ENCODE measurements at places on chromosomes 16 and 17.
A peak's percentile ranks its signal among the peaks of the same experiment; 100 is the strongest.

- DNase-seq: no peak
Observed at GRCh38 chr16:67277294-67277998, 1.9 kb upstream of the PLEKHG4 start.

DNA sequence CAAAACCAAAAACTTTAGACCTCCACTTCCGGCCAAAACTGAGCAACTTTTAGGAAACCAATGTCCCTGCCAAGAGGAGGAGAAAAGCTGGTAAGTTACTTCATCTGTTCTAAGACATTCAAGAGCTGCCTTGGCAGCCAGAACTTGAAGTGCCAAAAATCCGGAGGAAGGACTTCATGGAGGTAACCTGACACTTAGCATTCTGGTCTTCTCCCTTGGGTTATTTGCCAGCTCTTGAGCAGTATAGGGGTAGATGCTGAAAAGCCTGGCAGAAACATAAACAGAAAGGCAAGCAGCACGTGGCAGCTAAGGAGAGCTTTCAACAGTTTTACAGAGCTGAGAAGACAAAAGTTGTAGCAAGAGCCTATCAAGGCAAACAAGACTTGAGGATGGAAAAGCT is 53.2 kb downstream of the CDYL2 start:
- DNase-seq: no peak

DNA sequence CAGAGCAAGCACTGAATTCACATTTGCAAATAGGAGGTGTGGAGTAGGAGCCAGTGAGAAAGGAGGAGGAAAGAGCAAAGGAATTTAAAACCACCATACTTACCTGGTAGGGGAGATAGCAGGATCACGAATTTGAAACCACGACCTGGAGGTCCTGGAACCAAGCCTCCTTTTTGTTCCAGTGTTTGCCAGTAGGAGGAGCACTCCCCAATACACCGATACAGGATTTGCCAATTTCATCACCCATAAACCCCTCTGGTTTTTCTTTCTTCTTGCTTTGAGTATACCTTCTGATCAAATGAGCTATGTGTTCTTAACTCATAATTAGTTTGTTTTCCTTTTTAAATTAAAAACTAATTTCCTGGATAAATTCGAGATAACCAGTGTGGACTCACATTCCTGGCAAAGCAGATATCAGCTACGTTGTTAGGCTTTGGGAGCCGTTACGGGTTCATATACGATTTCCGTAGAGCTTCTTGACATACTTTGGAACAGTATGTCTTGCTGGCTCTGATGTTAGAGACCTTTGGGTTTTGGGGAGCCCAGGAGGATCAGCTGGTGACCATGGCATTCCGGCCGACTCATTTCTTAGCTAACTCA is 22.7 kb downstream of the BCO1 start:
- DNase-seq: no peak

- no peak for DNase-seq
Observed at GRCh38 chr16:71974068-71974818, 26.0 kb downstream of the PKD1L3 start.

DNA sequence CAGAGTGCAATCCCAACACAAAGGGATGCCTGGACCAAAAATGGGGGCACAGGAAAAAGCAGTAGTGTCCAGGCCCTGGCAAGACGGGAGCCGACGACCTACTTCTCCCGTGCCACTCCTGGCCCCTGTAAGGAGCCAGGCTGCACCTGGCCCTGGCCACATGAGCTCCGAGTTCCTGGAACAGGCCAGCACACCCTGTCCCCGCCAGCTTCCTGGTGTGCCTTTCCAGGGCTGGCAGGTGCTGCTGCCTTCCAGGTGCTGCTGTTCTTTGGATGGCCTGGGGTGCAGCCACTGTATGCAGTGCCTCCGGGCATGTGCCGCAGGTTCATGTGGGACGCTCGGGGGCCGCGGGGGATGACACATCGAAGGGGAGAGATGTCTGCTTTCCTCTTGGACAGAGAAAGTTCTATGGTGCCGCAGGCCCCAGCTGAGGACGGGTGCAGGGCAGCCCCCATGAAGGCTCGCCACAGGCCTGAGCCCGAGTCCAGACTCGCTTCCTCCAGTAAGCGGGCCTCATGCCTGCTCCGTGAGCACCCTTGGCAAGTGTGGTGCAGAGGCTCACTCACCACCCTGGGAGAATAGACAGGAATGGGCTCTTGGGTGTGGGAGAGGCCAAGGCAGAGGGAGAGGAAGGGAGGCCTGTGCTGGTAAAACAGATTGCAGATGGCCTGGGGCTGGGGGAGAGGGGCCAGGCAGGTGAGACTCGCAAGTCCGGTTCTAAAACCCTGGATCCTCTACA is 54.7 kb upstream of the FASN start:
- DNase-seq: no peak

DNA sequence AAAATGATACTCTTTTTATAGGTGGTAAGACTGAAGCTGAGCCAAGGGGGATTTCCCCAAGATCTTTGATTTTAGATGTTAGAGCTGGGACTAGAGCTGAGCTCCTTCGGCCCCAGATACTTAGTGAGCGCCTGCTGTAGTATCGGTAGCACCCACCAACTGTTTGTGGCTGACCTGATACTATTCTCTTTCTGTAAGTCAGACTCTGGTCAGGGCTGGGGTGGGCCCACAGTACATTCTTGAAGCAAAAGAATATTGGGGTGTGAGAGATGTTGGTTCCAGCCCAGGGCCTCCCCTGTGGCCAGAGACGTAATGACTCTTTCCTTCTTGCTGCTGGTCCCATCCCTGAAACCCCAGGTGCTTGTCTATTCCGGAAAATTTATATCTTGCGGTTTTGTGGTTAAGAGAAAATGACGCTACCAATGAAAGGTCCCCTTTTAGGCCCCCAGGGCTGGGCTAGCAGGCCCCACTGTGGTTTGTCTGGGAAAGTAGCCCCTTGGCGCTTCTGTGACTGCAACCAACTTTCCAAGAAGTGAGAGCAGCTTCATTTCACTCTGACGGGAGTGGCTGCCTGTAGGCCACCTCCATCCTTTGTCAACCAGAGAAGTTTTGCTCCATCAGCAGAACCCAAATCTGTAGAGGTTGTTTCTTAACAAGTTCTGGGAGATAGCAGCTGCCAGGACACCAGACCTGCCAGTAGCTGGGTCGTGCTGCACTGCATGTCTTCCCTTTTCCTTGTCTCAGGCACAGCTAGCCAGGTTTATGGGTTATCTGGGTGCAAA is 86.4 kb upstream of the LGALS9 start:
- no peak for DNase-seq

DNA sequence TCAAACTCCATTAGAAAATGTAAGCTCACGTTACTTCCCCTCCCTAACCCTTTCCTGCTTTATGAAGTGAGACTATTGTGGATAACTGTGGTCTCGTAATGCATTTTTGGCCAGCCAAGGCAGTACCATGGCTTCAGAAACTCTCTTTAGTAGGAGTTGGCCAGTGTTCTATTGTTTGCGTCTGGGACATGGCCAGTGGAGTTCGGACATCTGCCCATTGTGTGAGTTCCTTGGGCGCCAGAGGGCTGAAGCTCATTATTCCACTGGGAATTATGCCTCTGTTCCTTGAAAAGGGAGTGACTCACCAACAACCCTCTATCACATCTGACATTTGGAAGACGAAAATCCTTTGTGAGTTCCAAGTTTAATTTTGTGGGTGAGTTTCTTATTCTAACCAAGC is 319.5 kb upstream of the SOX9 start:
- peak; percentile 56 for DNase-seq

- DNase-seq: no peak
Observed at GRCh38 chr17:60393840-60394723, 2.1 kb upstream of the USP32 start.

- no peak for DNase-seq
Observed at GRCh38 chr16:30166202-30166902, 17.1 kb upstream of the CORO1A start.

- DNase-seq: no peak
Observed at GRCh38 chr17:7850701-7851437, 4.0 kb upstream of the TMEM88 start.

GRCh38 chr16:22293137-22294106 is 3.8 kb upstream of the POLR3E start:
- no peak for DNase-seq

DNA sequence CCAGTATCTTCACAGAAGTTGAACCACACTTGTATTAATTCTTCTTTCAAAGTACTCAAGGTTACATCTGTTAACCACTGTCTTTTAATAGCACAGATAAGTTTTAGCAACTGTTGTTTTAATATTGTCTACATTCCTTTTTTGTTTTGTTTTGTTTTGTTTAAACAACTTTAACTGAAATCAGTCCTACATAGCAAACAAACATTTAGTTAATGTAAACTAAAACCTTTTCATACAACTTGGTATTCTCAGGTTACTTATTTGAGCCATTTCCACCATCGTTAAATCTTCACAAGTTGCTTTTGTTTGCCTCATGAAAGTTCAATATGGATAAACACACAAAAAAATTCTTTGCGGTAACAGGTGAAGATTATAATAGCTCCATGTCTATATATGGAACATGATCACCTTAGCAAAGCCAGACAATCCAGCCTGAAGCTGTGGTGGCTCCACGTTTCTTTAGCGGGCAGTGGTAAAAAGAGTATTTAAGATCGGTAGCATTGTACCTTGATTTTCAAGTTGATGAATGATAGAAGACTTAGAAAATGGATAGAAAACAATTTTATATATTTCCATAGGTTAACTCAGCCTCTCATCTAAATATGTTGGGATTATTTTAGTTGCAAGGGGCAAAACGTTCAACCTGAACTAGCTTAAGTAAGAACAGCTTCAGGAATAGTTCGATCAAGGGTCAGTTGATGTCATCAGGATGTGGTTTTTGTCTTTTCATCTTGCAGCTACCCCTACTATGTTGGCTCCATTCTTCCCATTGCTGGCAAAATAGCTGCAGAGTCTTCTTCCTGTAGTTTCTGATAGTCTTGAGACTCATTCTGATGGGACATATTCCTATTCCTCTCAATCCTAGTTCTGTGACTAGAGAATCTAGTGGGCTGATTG is 182.8 kb downstream of the FTO start:
- DNase-seq: no peak

- DNase-seq: no peak
Observed at GRCh38 chr16:54812229-54812628, 118.4 kb upstream of the IRX5 start.

GRCh38 chr17:39277110-39277509 is 51.4 kb upstream of the STAC2 start:
- no peak for DNase-seq

DNA sequence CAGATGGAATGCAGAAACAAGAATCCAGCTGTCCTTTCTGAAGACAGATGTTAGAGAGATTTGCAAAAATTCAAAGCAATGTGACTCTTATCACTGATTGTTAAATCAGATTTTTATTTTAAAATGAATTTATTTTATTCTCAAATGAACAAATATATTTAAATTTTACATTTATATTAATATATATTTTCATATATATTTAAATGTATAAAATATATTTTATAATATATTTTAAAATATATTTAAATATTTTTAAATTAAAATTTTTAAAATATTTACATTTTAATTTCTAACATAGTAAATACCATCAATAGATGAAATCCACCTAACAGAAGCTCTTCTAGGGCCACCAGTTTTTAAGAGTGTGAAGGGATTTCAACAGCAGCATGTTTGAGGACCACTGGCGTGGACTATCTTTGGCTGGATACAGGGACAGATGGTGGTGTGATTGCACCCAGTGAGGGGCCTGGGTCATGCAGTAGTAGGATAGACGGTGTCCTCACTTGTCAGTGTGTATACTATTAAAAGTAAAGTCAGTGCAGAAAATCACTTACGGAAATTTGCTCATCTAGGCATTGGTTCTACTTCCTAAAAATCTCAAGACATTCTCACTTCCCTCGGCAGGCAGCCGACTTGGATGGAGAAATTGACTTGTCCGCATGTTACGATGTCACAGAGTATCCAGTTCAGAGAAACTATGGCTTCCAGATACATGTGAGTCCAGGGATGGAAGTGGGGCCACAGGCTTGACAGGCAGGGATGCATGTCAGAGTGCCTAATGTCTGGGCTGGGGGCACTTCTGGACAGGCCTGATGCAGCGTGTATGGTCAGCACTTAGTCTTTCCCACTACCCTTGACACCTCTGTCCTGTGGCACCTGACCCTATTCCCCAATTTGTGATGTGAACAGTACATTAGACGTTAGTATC is 56.3 kb downstream of the PLD6 start:
- DNase-seq: no peak

DNA sequence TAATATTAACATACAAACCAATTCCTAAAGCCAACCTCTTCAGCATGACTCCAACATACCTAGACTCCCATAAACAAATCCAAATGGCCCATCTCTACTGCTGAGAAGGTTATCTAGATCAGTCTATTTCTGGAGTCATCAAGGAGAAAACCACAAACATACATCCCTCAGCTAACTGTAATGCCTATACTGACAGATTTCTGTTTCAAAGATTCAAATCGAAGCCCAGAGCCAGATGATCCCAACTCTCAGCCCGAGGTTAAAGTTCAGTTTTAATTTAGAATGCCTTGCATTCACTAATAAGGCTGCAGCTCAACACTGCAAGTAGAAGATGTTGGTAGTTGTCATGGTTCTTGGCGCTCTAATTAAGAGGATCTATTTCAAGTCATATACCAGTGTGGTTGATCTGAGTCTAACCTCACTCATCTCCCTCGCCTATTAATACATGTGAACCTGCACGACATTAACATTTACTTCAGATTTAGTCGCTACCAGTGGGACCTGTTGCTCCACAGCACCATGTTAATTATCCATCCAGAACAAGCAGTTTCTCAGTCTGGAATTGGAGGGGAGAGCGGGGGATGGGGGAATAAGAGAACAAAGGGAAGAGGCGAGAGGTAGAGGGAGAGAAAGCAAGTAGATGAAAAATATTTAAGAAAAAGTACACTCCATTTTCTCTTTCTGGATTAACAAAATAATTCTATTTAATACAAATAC is 15.4 kb downstream of the PHF12 start:
- no peak for DNase-seq

- DNase-seq: no peak
Observed at GRCh38 chr17:41215681-41216080, 10.8 kb upstream of the KRTAP9-2 start.

DNA sequence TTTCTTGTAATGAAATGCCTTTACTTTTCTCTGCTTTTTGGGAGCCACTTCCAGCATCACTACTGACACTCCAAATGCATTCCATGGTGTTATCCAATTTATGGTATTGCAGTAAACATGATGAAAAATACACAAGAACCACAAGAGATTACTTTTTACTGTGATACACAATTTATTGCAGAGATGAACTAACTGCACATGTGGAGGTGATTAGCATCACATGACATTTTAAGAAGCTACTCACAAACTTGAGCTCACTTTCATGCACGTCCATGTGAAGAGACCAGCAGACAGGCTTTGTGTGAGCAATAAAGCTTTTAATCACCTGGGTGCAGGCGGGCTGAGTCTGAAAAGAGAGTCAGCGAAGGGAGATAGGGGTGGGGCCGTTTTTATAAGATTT is 780.5 kb upstream of the GOT2 start:
- DNase-seq: no peak
